ENCODE measurements at places on chromosomes 4 and X.

DNA sequence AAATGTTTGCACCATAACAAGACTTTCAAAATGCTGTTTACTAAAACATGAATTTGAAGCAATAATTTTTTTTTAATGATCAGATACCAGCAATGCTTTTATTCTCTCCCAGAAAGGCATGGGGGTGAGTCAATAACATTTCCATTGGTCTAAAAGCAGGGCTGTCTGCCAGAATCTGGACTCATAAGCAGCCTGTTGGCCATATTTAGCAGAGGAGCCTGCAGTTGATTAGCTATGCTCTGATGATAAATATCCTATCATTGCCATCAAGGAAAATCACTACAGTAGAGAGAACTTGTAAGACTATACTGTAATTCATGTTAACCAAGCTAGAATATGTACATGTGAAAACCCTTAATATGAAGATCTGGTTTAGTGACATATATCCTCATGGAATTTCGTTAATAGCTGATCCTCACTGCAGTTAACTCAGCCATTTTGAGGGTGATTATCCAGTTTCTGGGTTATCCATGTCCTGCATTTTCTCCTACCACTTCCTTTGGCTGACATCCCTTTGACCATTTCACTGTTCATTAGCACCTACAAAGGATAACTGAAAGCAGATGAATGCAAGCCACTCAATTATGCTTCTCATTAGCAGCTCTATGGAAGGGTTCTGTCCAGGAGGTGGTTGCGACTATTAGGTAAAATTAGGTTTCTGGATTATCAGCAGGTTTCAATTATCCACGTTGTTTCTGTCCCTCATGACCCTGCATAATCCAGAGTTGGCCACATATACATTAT, 72.9 kb upstream of the DIAPH2 start:
- no peak for DNase-seq

GRCh38 chr4:157521906-157522305, 301.4 kb downstream of the GRIA2 start:
- DNase-seq = no peak

- no peak for DNase-seq
Measured at GRCh38 chr4:148740701-148741100, 298.5 kb upstream of the NR3C2 start.

DNA sequence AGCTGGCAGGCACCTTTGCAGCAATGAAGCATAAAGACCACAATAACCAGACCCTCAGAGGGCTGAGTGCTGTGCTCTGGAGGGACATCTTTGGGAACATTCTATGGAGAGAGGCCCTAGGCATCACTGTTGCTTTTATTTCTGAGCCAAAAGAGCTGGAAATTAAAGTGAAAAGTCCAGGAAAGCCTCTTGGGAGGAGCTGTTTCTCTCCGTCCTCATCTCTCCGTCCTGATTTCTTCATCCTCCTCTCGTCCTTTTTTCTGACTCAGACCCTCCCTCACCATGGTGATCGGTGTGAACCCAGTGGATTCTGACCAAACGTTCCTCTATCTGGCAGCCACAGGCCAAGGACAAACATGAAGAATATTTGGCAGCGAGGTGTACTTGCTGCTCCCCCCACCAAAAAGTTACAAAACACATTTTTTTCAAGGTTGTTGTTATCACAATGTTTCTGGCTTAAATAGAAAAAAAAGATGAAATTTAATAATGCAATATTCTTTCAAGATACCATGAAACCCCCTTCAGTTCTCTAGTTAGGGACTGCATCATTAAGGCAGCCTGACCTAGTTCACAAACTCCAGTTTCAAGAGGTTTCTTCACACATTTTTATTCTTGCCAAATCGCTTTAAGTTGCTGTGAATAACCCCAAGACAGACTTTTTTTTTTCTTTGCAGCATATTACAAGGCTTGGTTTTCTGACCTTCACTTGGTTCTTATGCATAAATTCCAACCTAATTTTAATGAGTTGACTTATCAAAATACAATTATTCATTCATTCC, 80.2 kb downstream of the SCD5 start:
- DNase-seq = no peak

DNA sequence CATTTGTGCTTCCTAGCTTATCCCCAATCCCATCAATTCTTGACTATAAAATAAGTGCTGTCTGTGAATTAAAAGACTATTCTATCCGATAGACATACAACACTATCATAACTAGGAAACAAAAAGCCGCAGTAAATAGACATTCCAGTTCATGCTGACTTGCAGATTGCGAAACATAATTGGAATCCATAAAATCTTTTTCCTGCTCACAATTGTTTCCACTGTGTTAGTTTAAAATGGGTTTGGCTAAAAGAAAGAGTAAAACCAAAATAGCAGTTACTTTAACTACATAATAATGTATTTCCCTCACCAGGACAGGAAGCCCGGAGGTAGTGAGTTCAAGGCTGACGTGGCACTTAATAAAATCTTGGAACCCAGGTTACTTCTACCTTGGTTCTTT, 17.2 kb downstream of the SMIM31 start:
- no peak for DNase-seq

GRCh38 chrX:69133921-69134542, 31.2 kb downstream of the PJA1 start:
- DNase-seq = no peak

GRCh38 chrX:131316260-131316659, 27.2 kb upstream of the IGSF1 start:
- no peak for DNase-seq

DNA sequence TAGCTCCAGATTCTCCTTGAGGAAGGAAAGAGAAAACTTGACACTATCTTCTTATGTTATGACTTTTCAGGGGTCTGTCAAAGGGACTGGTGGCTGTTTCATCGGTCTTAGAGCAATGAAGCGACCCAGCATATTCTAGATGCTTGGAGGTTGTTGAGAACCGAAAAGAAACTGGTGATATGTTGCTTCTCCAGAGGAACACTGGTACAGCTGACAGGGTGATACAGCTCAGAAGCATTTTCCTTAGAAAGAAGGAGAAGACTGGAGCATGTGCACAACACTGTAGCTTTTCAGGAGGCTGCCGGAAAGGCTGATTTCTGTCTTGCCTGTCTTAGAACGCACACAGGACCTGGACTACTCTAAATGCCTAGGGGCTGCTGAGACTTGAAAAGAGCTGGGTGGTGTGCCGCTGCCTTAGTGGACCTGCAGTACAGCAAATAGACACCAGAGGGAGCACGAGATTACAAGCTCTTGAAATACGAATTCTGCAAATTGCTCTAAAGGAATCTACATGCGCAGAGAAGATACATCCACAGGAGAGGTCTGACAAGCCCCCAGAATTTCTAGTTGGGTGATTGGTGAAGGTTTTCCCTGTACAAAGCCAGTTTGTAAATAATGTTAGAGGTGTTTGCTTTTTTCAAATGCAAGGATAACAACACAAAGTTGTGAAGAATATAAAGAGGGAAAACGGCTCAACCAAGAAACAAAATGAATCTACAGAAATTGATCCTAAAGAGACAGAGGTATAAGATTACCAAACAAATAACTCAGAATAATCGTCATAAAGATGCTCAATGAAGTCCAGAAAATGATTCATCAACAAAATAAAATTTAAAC, 223.1 kb upstream of the DMD start:
- DNase-seq = peak; percentile 50

DNA sequence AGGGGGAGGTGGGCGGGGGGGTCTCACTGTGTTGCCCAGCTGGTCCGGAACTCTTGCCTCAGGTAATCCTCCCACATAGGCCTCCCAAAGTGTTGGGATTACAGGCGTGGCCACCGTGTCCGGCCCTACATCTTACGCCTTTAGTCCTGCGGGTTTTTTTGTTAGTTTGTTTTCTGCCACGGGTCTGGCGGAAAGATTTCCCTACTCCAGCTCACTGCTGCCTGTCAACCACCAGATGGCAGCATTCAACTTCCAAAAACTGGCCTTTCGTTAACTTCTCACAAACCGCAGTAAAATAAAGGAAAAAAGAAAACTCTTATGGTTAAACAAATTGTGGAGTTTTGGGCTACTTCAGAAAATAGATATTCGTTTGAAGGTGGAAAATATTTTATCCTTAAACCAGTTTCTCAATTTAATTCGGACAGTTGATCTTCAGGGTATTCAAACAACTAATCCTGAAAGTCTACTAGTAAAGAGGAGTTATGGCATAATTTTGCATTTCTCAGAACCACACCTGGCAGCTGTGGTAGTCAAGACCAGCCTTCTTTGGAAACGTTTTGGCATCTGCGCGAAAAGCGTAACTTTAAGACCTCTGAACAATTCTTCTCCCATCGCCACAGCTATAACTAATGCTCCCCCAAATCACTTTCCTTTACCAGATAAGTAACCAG, 41.1 kb downstream of the LUZP4 start:
- no peak for DNase-seq

GRCh38 chr4:145580906-145581305, 38.3 kb upstream of the MMAA start:
- no peak for DNase-seq

DNA sequence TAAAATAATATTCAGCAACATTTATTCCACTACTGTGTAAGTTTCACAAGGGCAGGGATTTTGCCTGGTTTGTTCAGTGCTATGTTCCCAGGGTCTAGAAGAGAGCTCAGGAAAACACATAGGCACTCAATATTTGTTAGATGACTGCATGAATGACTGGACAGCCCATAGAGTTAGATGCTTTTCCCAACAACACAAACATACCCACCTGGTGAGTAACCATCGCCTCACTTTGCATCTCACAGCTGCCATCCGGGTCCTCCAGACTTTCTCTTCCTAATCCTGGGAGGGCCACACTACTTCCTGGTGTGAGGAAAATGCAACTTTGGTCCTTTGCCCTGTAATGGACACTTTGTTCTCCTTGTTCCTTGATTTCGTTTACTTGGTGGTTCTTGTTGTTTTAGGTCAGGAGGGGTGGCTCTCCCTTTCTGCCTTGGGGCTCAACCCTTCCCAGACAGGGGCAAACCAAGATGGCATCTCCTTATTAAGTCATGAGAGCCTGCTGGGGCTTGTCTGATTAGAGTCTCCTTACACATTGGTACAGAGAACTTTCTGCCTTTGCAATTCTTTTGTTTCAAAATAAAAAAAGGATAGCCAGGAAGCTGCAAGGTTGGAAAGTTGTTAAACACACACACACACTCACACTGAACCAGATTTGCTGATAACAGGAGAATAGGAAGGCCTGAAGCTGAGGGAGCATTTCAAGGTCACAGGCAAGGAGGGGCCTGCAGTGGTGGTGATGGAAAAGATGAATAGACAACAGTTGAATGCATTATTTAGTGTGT, 190.6 kb downstream of the MID1IP1 start:
- no peak for DNase-seq

DNA sequence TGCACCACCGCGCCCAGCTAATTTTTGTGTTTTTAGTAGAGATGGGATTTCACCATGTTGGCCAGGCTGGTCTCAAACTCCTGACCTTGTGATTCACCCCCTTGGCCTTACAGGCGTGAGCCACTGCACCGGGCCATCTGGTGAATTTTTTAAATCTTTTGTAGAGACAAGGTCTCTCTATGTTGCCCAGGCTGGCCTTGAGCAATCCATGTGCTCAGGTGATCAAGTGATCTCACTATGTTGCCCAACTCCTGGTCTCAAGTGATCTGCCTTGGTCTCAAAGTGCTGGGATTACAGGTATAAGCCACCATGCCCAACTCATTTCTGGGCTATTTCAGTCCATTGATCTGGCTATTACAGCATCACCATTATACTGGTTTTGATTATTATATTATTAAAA, 22.2 kb upstream of the GALNT7 start:
- DNase-seq = no peak

DNA sequence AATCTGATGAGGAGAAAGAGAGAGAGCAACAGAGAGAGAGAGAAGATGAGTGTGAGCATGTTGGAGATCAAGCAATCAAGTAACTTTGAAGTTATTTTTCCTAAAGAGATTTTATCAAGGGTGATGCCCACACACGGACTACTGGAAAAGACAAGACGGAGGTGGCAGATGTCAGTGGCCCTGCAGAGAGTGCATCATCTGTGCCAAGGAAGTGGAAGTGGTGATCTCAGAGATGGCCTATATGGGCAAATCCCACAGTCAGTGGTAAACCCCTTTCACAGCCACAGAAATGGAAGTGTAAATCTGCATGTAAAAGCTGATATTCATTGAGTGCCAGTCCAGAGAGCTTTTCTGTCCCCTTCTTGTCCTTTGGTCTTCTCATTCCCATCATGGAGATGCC, 577.2 kb upstream of the AADAT start:
- no peak for DNase-seq

GRCh38 chrX:129772796-129773431, 6.8 kb upstream of the SASH3 start:
- no peak for DNase-seq

- DNase-seq = no peak
Measured at GRCh38 chr4:26959654-26960047, 99.0 kb downstream of the STIM2 start.

GRCh38 chrX:8820910-8821527, 19.8 kb upstream of the FAM9A start:
- no peak for DNase-seq

GRCh38 chr4:94743838-94744237, 13.9 kb upstream of the BMPR1B start:
- no peak for DNase-seq

DNA sequence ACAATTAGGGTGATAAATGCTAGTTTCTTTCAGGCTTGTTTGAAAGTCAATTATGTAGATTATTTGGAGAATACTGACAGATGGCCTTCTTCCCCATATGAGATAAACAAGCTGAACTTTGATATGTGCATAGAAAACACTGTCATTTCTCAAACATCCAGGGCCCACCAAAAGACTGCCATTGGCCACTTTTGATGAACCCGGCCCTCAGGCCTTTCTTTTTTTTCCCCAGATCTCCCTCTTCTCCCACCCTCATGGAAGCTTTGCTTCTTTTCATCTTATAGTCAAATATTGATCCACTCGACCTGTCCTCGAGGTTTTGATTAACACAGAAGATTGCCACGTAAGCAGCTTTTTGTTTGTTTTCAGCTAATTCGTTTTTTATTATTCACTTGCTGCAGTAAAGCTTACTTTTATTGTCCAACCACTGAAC, 377.4 kb downstream of the SMARCA1 start:
- DNase-seq = no peak

DNA sequence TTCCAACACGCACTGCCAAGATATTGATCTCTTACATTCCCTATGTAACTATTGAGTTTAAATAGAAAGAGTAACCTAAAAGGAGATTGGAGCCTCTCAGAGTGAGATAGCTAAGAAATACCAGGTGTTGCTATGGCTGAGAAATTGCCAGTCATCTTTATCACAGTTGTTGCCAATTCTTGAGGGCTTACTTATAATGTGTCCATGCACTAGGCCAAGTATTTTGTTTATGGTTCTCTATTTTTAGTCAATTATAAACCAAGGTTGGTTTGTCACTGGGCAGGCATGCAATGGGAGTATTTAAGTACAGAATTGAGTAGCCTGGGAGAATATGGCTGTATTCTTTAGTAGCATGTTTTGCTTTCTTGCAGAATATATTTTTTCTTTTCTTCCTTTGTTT, 201.6 kb downstream of the TEX13A start:
- DNase-seq = no peak

DNA sequence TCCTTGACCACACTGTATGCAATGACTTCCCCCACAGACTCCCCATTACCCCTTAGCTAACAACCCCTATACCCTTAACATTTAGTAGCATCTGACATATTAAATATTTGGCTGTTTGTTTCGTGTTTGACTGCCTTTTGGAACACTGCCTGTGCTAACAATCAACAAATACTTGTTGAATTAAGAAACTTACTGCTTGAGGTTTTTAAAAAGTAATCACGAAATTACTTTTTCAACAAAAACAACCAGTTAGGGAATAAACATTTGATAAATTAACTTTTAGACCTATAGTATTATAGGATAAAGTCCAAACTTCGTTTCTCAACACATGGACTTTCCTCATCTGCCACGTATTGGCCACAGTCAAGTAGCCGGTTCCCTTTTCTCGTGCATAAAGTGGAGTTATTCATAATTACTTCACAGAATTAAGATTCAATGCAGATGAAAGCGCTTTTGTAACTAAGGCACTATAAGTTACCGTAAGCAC, 555 bp upstream of the ELMOD2 start:
- no peak for DNase-seq
